Activated T-helper 1 cell treated with anti-CD3 and anti-CD28 coated beads, Interleukin-2, amount 50 U/mL, for 16 hours (primary cell): ENCODE measurements at places on chromosomes 12 and 14.

DNA sequence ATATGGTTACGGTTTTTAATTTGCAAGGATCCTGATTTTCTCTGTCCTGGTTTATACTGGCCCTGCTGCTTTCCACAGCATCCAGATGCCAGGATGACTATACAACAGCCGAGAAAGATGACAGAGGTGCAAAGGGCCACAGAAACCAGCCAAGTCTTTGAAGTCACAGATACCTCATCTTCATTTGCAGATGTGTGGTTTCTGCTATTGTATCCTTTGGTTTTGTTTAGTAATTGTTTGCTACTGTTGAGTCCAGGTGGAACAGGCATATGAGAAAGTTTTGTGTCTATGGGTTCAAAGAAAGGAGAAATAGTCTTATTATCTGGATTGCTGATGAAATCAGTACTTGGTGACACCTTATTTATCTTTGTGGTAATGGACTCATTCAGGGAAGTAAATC, 17.3 kb upstream of the KLHL42 start:
- DNase-seq = no peak

- no peak for DNase-seq
Observed at GRCh38 chr14:37436519-37436918, 158.5 kb downstream of the FOXA1 start.

- DNase-seq = no peak
Observed at GRCh38 chr12:93921521-93921920, 226.9 kb upstream of the PLXNC1 start.

DNA sequence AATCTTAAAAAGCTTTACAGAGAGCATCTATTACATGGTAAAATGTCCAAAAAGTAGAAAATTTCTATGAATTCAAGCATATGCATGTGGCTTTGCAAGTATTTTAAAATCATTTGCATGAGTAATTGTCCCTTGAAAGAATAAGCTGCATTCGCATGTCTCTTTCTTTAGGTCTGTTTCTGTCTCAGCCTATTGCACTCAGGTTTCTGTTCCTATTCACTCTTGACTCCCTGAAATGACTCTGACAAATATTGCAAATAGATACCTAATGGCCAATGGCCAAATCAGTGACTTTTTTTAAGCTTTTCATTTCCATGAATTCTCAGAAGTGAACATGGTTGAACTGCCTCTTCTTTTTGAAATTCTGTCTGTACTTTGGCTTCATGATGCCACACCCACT, 6.4 kb upstream of the TTC8 start:
- DNase-seq = no peak

GRCh38 chr12:31406345-31406744, 80.4 kb upstream of the SINHCAF start:
- DNase-seq = no peak

- DNase-seq = no peak
Observed at GRCh38 chr12:14970473-14970872, 2.4 kb upstream of the PDE6H start.

- no peak for DNase-seq
Observed at GRCh38 chr12:105907982-105908381, 230.8 kb downstream of the NUAK1 start.

GRCh38 chr14:63710497-63710896, 17.4 kb downstream of the SGPP1 start:
- DNase-seq = no peak

- DNase-seq = no peak
Observed at GRCh38 chr12:27296674-27297073, 36.0 kb upstream of the BMAL2 start.
